ENCODE measurements at places on chromosomes 12 and 14. TPM values are rescaled to one million over a fixed set of nuclear protein-coding genes. Genes with fewer than 3 reads are reported as not detected.

GYS2 gene
- total RNA-seq, result 0.05 TPM

GRCh38 chr12:121580959-121581685 is at the start of gene KDM2B:
KDM2B (minus strand) TSS chr12:121581023; CDS start chr12:121580911, 112 bp downstream.
- peak; percentile 73 for DNase-seq

RNASE2 gene
- not detected for total RNA-seq

GRCh38 chr14:81169711-81170103 is 51.1 kb downstream of the GTF2A1 start:
- peak; percentile 12 for DNase-seq

GRCh38 chr14:70638416-70638815 is 3.3 kb upstream of the TTC9 start:
- DNase-seq, result no peak

GRCh38 chr12:102423462-102423861 is 56.9 kb downstream of the IGF1 start:
- no peak for DNase-seq

- DNase-seq, result no peak
These were observed 193.9 kb downstream of the BCAT1 start for GRCh38 chr12:24754690-24755638.

GLI1 gene
- total RNA-seq, result 174 TPM

DNA sequence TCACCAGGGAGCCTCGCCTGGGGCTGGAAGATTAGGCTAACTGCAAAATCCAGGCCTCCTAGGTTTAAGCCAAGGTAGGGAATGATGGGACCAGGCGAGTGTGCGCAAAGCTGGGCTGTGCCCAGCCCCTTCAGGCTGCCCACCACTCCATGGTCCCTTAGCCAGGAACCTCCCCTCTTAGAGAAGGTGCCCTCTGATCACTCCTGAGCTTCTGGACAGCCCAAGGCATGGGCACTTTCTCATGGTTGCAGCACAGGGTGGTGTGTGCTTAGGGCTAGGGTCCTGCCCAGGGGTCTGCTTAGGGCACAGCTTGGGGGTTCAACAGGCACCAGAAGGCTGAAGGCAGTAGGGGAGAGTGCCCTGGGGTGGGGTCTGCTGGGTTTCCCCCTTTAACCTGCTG is 69.0 kb downstream of the PRIMA1 start:
- DNase-seq, result no peak

DNA sequence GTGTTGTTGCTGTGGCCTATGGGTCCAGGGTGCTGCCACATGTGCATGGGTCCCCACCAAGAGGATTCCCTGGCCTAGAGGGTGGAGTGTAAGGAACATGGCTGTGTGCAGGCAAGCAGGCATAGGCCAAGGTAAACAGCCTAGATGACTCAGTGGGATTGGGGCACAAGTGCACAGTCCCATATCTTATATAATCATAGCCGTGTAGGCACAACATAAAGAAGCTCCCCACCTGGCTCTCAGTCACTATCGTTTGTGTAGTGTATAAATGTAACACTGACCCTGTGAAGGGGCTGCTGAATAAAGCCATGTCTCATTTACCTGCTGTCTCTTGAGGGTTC is 15.7 kb upstream of the RNASE12 start:
- DNase-seq, result no peak

DNA sequence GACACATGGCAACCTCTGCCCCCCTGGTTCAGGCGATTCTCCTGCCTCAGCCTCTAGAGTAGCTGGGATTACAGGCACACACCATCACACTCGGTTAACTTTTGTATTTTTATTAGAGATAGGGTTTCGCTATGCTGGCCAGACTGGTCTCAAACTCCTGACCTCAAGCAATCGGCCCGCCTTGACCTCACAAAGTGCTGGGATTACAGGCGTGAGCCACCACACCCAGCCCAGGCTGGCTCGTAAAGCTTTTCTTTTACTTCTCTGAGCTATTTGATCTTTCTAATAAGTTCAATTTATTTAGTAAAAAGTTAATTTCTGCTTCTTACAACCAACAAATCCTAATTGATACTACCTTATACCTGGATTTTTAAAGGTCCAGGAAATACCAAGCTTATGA is 127.4 kb upstream of the KRR1 start:
- no peak for DNase-seq

DNA sequence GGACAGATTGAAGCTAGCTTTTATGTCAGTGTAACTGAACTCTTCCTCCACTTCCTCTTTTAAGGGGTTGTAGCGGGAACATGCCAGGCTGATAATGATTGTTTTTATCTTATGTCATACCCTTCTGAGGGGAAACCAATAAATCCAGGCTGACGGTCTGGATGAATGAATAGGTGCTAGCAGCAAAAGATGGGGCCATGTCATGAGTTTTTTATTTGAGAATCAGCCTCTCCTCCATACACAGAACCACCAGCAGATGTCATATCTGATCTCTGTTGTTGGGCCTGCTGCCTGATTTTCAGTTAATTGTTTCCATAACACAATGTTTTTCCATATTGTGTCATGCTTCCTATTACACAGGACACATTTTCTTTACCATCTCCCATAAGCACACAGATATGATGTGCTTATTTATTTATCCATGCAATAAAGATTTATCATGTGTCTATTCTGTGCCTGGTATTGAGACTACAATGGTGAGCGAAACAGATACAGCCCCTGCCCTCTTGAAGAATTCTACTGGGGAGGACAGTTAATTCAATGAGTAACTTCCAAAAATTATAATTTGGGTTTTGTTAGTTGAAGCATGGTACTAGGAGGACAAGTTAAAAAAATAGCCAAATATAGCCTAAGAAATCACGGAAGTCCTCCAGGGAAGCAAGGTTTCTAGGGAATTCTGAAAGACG is 33.6 kb upstream of the CRY1 start:
- no peak for DNase-seq

DNA sequence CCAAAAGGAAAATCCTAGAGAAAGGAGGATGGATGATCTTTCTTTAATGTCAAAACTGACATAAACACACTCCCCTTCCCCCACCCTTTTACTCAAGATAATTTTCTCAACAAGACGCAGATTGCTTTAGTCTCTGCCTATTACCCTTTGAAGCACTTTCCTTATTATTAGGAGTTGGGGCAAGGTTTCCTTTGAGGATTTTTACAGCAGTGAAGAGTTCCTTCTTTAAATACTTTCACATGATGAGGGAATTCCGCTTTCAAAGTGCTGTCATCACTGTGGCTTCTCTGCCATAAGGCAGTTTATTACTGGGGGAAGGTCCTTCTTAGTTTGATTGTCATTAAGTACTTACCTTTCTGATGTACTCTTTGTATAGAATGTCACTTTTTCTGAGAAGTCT is 172.1 kb downstream of the MSRB3 start:
- DNase-seq, result no peak

- DNase-seq, result no peak
These were observed 54.3 kb downstream of the SLC41A2 start for GRCh38 chr12:104903648-104904423.

Measured in SJCRH30 (cell line).